ENCODE measurements at places on chromosomes 11 and 22. TPM values are rescaled to one million over a fixed set of nuclear protein-coding genes. Genes with fewer than 3 reads are reported as not detected.
A peak's percentile ranks its signal among the peaks of the same experiment; 100 is the strongest.

GRCh38 chr11:124842305-124842704 lies 22.9 kb upstream of the ROBO3 start:
- peaks cover 3% of the 10 kb centered on the region for H3K36me3 ChIP-seq
- H3K4me3 ChIP-seq: no peak overlapping the region
- no peak for DNase-seq
- peaks cover 6% of the 10 kb centered on the region for H3K4me1 ChIP-seq

DNA sequence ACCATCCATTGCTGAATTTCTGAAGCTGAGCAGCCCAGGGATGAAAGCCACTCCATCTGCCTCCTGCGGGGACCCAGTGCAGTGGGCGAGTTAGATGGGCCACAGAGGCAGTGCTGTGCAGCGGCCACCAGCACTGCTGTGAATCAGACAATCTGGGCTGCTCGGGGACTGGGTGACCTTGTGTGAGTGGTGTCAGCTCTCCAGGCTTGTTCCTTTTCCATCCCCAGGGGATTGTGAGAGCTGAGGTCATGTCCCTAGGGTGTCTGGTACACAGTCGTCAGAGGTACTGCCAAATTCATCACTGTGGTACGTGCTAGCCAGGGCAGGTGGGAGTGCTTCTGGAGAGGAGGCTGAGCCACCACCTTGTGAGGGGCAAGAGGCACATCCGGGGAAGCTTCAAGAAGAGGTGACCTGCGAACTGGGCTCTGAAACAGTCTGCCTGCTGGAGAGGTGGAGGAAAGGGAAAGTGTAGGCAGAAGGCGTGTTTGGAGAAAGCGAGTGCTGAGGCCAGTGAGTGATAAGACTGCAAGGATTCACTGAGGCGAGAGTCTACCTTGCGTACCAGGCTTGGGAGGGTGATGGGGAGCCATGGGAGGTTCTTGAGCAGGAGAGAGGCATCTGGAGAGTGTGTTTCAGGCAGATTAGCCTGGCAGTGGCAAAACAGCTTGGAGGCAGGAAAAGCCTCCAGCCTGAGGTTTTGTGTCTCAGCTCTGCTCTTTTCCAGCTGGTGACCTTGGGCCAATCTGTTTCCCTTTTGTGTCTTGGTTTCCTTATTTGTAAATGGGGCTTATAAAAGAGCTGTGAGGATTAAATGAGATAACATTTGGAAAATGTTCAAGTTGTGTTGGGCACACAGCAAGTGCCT lies 22.7 kb downstream of the CACNA1I start:
- peaks cover 5% of the 10 kb centered on the region for H3K36me3 ChIP-seq
- peaks cover 22% of the 10 kb centered on the region for H3K27me3 ChIP-seq
- no peak overlapping the region for H3K27ac ChIP-seq
- H3K4me3 ChIP-seq: no peak overlapping the region
- peaks cover 15% of the 10 kb centered on the region for H3K4me1 ChIP-seq

- peaks cover 2% of the 10 kb centered on the region for H3K36me3 ChIP-seq
- peak overlapping the region; percentile 60 for H3K27ac ChIP-seq
- DNase-seq: no peak
- no peaks in the 10 kb centered on the region for H3K27me3 ChIP-seq
- no peak overlapping the region for H3K4me3 ChIP-seq
- peaks cover 26% of the 10 kb centered on the region for H3K4me1 ChIP-seq
Observed at GRCh38 chr11:69312453-69313404, 18.8 kb downstream of the MYEOV start.

C2CD3 gene
- 35.5 TPM for total RNA-seq

ALX4 gene
- total RNA-seq: not detected

GRCh38 chr11:88695689-88696414 lies 358.3 kb upstream of the CTSC start:
- no peak overlapping the region for H3K27ac ChIP-seq
- peaks cover 14% of the 10 kb centered on the region for H3K27me3 ChIP-seq
- H3K4me3 ChIP-seq: no peak overlapping the region
- H3K36me3 ChIP-seq: no peaks in the 10 kb centered on the region
- H3K4me1 ChIP-seq: peaks cover 2% of the 10 kb centered on the region
- no peak for DNase-seq

OR51E2 gene
- total RNA-seq: not detected

DNA sequence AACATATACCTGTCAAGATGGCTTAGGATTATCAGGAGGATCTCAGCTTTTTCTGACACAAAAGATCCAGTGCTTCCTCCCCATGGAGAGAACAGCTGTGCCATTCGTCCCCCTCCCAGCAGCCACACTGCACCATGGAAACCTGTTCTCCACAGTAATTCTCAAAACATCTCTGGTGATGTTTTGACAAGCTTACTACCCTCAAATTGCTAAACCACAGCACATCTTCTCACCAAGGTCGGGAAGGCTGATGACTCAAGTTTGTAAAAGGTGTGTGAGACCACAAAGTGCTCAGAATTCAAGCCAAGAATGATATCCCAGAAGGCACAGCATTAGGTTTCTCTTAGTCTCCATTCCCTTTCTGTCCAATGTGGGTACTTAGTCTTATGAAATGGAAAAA lies 3.9 kb upstream of the RAB38 start:
- no peak for DNase-seq
- peaks cover 5% of the 10 kb centered on the region for H3K4me1 ChIP-seq
- H3K4me3 ChIP-seq: no peak overlapping the region
- H3K36me3 ChIP-seq: peaks cover 2% of the 10 kb centered on the region
- H3K27ac ChIP-seq: no peak overlapping the region
- H3K27me3 ChIP-seq: peaks cover 6% of the 10 kb centered on the region

GRCh38 chr11:27700351-27701301 lies at the start of gene BDNF:
Gene BDNF (minus strand): TSS chr11:27700455. CDS start chr11:27658564, 41,891 bp downstream.
- no peak within 1 kb of the TSS for H3K27ac ChIP-seq
- H3K27me3 ChIP-seq: peaks cover 82% of the 10 kb centered on the region
- peaks cover 8% of the 10 kb centered on the region for H3K36me3 ChIP-seq
- DNase-seq: no peak
- H3K4me3 ChIP-seq: peak within 1 kb of the TSS; percentile 89
- peaks cover 21% of the 10 kb centered on the region for H3K4me1 ChIP-seq

DNA sequence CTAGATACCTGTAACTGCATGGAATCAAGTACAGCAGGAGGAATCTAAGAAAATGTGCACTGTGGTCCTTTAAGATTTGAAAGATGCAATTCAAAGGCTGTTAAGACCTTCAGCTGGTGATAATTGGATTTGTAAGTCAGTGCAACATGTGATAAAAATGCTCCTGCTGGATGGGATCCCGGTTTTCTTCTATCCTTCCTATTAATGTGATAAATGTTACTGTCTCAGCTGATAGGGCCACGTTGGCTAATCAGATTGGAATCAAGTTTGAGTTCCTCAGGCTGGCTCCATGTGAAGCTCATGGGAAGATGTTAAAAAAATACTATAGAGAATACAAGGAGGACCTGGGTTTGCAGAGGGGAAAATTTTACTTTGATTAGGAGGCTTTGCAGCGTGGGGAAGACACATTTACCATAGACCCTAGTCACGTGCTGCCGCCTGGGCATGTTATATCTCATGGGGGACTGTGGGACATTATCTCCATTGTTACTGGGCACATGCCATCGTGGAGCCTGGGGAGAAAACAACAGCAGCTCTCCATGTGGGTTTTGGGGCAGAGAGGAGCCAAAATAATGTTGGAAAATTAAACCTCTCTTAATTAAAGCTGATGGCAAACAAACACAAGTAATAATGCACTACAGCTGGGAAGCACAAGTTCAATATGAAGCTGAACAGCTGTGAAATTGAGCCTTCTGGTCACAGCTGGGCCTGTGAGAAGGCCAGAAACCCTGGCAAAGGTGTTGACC lies 652.5 kb downstream of the NTM start:
- no peak overlapping the region for H3K27ac ChIP-seq
- H3K27me3 ChIP-seq: no peaks in the 10 kb centered on the region
- DNase-seq: no peak
- H3K4me3 ChIP-seq: no peak overlapping the region

SPINDOC gene
- 9.4 TPM for total RNA-seq

PYGM gene
- total RNA-seq: 27.1 TPM

GSTT2B gene
- total RNA-seq: not detected

- H3K4me1 ChIP-seq: peaks cover 37% of the 10 kb centered on the region
- DNase-seq: no peak
- H3K27ac ChIP-seq: peak overlapping the region; percentile 47
- no peaks in the 10 kb centered on the region for H3K27me3 ChIP-seq
Observed at GRCh38 chr11:45921561-45922424, 663 bp upstream of the LARGE2 start.

DNA sequence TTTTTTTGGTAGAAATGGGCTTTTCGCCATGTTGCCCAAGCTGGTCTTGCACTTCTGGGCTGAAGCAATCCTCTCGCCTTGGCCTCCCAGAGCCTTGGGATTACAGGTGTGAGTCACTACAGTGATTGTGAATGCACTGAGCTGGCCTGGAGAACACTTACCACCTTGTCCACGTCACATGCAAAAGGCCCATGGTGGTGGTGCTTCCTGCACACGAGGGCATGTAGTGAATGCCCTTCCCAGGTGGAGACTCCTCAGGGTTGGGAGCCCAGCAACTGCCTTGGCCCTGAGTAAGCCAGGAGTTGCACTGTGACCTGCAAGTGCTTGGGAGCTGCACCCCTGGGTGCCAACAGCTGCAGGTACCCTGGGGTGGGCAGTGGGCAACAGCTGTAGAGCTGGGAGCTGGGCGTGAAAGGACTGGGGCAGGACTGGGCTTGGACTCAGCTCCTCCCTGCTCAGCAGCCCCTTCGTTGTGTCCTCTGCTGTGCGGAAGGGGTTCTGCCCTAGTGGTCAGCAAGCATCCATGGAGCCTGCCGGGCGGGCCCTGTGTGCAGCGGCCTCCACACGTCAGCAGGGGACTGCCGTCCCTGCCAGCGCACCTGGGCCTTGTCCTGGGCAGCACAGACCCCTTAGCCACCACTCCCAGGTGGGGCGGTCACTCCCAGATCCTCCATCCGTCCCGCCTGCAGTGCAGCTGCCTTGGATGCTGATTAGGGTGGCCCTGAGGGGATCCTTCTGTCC lies 9.3 kb upstream of the ADORA2A start:
- peaks cover 4% of the 10 kb centered on the region for H3K36me3 ChIP-seq
- no peak overlapping the region for H3K4me3 ChIP-seq
- DNase-seq: no peak
- no peak overlapping the region for H3K27ac ChIP-seq

GRCh38 chr11:68974421-68975194 lies 6.2 kb downstream of the MRGPRD start:
- no peak overlapping the region for H3K4me3 ChIP-seq
- peaks cover 2% of the 10 kb centered on the region for H3K4me1 ChIP-seq
- peaks cover 6% of the 10 kb centered on the region for H3K27me3 ChIP-seq
- no peak overlapping the region for H3K27ac ChIP-seq
- no peak for DNase-seq

- H3K36me3 ChIP-seq: no peaks in the 10 kb centered on the region
- no peaks in the 10 kb centered on the region for H3K27me3 ChIP-seq
- no peak overlapping the region for H3K27ac ChIP-seq
- DNase-seq: no peak
Observed at GRCh38 chr11:2577031-2577990, 122.5 kb downstream of the KCNQ1OT1 start.

- no peak overlapping the region for H3K27ac ChIP-seq
- H3K27me3 ChIP-seq: peaks cover 65% of the 10 kb centered on the region
- no peak for DNase-seq
Observed at GRCh38 chr11:119885067-119885466, 156.1 kb upstream of the NECTIN1 start.

IFT27 gene
- 20.7 TPM for total RNA-seq

DNA sequence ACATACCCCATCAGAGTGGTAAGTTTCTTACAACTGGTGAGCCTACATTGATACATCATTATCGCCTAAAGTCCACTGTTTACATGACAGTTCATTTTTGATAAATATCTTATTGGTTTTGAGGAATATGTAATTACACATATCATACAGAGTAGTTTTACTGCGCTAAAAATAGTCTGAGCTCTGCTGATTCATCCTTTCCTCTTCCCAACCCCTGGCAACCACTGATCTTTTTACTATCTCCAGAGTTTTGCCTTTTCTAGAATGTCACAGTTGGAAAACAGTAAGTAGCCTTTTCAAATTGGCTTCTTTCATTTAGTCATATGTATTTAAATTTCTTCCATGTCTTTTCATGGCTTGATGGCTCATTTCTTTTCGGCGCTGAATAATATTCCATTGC lies 112.8 kb downstream of the LARGE1 start:
- no peaks in the 10 kb centered on the region for H3K4me1 ChIP-seq
- H3K4me3 ChIP-seq: no peak overlapping the region
- no peaks in the 10 kb centered on the region for H3K36me3 ChIP-seq
- no peaks in the 10 kb centered on the region for H3K27me3 ChIP-seq
- DNase-seq: no peak

CALCA gene
- total RNA-seq: not detected

GRCh38 chr11:86502137-86502642 lies 127.5 kb downstream of the CCDC81 start:
- H3K4me3 ChIP-seq: no peak overlapping the region
- H3K27ac ChIP-seq: no peak overlapping the region
- H3K4me1 ChIP-seq: no peaks in the 10 kb centered on the region

DNA sequence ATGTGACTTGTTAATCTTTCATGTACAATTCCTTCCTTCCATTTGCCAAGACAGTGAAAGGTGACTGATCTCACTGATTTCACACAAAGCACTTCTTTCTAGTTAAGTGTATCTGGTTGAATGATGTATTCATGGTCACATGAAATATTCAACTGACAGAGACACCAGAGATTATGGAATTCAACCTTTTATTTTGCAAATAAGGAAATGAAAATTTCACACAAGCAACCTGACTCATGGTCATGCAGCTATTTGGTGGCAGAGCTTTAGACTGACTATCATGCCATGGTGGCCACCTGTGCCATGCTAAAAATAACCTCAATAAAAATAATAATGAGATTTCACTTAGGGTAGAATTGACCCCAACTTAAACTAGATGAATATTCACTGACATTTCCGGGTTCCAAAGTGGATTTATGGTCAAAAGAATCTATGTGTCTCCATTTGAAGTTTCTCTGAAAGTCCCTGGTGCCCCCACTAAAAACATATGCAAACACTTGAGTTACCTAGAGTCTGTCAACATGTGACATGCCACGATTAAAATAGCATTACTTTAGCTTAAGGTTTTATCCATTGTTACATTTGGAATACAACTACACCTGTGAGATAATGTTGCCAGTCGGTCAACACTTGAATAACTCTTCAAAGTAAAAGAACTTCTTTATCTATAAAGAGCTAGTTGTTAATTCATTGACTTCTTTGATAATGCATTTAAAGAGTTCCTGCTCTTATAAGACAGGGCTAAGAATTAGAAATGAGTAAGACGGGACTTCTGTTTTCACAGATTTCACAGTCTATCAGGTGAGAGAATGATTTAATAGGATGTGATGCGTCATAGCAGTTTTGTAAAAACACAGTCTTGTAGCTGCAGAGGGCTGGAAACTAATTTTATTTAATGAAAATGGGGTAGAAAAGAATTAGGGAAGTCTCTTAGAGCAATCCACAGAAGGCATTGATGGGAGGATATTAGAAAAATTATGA lies 94.6 kb upstream of the OR9G4 start:
- no peak for DNase-seq
- no peaks in the 10 kb centered on the region for H3K36me3 ChIP-seq
- H3K4me3 ChIP-seq: no peak overlapping the region
- H3K4me1 ChIP-seq: no peaks in the 10 kb centered on the region
- H3K27ac ChIP-seq: no peak overlapping the region

All from T-helper 17 cell (primary cell).